RPMI8226 (cell line): ENCODE measurements at places on chromosomes 16 and 17.
A peak's percentile ranks its signal among the peaks of the same experiment; 100 is the strongest.

- DNase-seq: no peak
Observed at GRCh38 chr16:58458606-58459343, 41.2 kb upstream of the NDRG4 start.

- DNase-seq: peak; percentile 56
Observed at GRCh38 chr16:2468233-2468724, 2.8 kb upstream of the NTN3 start.

DNA sequence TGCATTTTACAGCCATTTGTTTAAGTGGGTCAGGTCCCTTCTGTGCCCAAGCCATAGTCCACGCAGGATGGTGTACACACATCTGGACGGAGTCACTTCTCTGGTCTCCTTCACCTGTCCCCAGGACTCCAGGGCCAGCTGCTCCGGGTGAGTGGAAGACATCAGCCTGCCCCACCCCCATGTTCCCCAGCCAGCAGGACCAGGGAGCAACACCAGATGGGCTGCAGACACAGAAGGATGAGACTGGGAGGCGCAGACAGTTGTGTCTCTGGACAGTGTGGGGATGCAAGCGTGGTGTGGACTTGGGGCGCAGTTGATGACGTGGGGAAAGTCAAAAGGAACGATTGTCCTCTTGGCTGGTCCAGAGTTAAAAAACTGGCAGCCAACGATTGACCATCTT lies 24.6 kb upstream of the WFDC1 start:
- no peak for DNase-seq

- peak; percentile 59 for DNase-seq
Observed at GRCh38 chr16:85393674-85394451, 219.3 kb upstream of the GSE1 start.
